CD8-positive, alpha-beta memory T cell (primary cell): ENCODE measurements at places on chromosomes 1 and 21. TPM values are rescaled to one million over a fixed set of nuclear protein-coding genes. Genes with fewer than 3 reads are reported as not detected.

DNA sequence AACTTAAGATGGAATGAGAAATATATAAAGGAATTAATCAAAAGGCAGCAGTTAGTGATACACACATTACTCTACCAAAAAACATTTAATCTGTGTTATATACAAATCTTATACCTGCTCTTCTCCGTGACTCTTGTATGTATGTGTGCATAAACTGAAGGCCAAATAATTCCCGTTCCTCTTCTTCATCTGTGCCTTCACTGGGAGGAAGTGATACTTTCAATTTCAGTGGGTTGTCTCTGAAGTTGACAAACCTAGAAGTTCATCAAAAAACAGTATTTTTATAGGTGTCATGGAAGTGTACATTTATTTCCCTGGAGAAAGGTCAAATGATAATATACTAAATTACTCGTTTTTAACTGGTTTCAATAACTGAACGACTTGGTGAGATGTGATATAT lies 19.3 kb downstream of the TRMT13 start:
- no peak overlapping the region for H3K27ac ChIP-seq
- DNase-seq, result no peak
- no peaks in the 10 kb centered on the region for H3K27me3 ChIP-seq
- no peaks in the 10 kb centered on the region for H3K36me3 ChIP-seq

GRCh38 chr21:21385404-21385803 lies 387.2 kb downstream of the NCAM2 start:
- H3K36me3 ChIP-seq, result no peaks in the 10 kb centered on the region
- no peak overlapping the region for H3K4me3 ChIP-seq
- no peaks in the 10 kb centered on the region for H3K27me3 ChIP-seq
- no peak for DNase-seq
- no peak overlapping the region for H3K27ac ChIP-seq

DNA sequence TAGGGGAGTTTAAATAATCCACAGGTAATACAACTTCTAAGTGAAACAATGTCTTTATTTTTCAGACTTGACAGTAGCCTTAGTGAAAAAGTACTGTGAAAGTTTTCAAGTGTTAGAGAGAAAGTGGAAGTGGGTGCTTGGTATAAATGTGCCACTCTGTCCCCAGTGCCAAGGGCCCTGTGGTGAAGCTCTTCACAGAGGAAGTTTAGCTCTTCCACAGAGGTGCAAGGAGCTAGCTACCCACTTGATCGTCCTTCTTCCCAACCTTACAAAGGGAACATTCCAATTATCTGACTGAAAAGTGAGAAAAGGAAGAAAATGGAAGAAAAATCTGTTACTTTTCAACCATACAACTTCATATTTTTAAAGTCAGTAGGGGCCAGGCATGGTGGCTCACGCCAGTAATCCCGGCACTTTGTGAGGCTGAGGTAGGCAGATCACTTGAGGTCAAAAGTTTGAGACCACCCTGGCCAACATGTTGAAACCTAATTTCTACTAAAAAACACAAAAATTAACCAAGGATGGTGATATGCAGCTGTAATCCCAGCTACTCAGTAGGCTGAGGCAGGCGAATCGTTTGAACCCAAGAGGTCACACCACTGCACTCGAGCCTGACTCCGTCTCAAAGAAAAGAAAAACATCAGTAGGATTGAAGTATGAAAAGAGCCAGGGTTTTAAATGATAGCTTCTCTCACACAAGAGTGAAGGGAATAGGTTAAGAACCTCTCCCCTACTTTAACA lies 41.0 kb upstream of the PTPRC start:
- peaks cover 63% of the 10 kb centered on the region for H3K4me1 ChIP-seq
- H3K27me3 ChIP-seq, result no peaks in the 10 kb centered on the region
- H3K36me3 ChIP-seq, result no peaks in the 10 kb centered on the region
- peak overlapping the region; percentile 13 for H3K27ac ChIP-seq

GRCh38 chr1:184740344-184740743 lies 14.3 kb downstream of the EDEM3 start:
- no peak overlapping the region for H3K4me3 ChIP-seq
- peaks cover 30% of the 10 kb centered on the region for H3K4me1 ChIP-seq
- peaks cover 5% of the 10 kb centered on the region for H3K36me3 ChIP-seq
- H3K27me3 ChIP-seq, result no peaks in the 10 kb centered on the region
- no peak overlapping the region for H3K27ac ChIP-seq

DNA sequence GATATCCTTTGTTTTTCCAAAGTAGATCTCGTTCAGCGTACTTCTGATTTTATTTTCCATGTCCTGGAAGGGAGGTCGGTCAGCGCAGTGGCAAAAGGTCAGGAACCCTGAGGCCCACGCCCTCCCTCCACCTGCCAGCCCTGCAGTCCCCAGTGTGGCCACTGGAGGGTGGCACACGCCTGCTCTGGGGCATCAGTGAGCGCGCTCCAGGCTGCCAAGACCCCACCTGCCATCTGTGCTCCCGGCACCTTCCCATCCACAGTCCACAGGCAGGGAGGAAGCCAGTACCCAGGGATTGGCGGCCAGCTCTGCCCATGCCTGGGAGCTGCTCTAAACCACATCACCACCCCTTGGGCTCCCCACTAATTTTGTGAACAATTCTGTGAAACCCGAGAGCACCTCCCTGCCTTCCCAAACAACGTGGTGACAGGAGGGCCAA lies 32.3 kb downstream of the SLC66A1 start:
- no peak overlapping the region for H3K4me3 ChIP-seq
- H3K27me3 ChIP-seq, result no peaks in the 10 kb centered on the region
- no peaks in the 10 kb centered on the region for H3K4me1 ChIP-seq
- peaks cover 44% of the 10 kb centered on the region for H3K36me3 ChIP-seq

GRCh38 chr1:18893120-18893519 lies 9.2 kb downstream of the ALDH4A1 start:
- H3K27me3 ChIP-seq, result no peaks in the 10 kb centered on the region
- no peaks in the 10 kb centered on the region for H3K4me1 ChIP-seq
- no peak overlapping the region for H3K4me3 ChIP-seq
- no peak for DNase-seq
- no peaks in the 10 kb centered on the region for H3K36me3 ChIP-seq

DNA sequence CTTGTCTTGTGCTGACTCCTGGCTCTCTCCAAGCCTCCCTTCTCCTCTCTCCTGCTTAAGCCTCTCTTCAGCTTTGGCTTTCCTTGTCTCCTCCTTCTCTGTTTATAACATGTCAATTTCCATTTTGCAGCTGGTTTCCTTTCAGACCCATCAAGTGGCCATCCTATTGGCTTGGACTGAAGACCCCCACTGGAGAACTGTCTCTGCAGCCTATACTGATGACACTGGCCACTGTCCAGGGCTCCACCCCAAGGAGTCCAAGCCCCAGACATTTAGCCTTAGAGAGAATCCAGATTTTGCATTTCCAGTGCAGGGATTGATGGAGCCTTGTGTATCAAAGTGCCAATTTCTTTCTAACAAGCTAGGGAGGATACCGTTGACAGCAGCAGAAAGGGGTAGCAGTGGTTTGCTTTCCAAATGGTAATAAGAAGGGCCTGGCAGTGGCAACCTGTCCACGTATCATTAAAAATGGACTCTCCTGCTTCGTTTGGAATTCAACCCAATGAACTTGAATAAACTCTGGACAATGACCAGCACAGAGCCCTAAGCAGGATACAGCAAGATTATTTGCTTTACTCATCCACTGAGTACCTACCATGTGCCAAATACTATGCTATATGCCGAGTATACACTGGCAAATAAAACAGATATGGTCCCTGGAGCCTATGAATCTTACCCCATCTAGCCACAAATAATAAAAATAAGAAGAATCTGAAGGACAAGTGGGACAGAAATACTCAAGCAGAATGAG lies 6.5 kb downstream of the OVAAL start:
- DNase-seq, result no peak
- H3K36me3 ChIP-seq, result no peaks in the 10 kb centered on the region
- no peaks in the 10 kb centered on the region for H3K27me3 ChIP-seq
- no peaks in the 10 kb centered on the region for H3K4me1 ChIP-seq
- no peak overlapping the region for H3K4me3 ChIP-seq
- no peak overlapping the region for H3K27ac ChIP-seq

DNA sequence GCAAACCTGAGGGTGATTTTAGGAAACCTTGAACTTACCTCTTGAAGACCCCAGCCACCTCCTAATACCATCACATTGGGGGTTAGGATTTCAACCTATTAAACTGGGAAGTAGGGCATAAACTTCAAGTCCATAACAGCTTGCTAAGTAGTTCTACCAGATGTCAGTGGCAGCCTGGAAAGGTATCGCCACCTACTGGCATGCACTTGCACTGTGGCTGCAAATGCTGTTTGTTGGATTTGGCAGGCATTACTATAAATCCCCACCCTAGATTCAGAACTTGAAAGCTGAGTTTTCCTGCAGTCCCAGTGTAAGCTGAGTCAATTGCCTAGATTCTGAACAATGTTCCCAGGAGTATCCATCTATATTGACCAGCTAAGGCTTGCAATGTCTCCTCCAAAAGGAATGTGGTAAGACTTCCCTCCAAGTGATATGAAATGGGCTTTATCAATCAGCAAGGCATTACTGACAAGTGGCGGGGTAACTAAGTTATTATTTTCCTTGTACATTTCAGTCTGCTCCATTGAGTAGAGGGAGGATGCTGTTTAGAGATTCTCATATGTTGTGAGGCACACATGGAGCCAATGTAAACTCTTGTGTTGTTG lies 474.5 kb downstream of the PTPRC start:
- DNase-seq, result peak; percentile 45
- no peaks in the 10 kb centered on the region for H3K4me1 ChIP-seq
- no peak overlapping the region for H3K27ac ChIP-seq
- H3K27me3 ChIP-seq, result no peaks in the 10 kb centered on the region
- H3K4me3 ChIP-seq, result no peak overlapping the region

DNA sequence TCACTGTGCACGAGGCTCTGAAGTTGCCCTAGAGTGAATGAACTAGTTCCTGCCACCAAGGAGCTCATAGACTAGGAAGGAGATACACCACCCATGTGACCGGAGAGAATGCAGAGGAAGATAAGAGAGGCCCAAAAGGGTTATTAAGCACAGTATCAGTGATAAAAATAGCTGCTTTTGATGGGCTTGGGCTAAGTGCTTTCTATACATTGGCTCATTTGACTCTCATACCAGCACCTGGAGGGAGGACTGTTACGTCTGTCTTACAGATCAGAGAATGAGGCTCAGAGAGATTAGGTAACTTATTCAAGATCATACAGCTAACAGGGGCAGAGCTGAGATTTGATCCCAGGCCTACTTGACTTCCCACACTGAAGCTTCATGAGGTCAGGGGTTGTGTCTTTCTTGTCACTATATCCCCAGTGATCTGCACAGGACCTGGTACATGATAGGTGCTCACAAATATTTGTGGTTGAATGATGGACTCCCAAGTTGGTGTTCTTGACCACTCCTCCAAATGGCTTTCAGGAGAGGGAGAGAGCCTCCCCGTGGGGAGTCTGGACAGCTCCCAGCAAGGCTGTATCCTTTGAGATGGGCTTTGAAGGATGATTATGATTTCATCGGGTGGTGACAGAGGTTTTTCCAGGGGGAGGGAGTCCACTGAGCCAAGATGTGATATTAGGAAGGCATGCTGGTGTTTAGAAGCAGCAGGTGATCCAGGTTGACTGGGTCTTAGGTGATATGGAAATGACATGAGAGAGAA lies 14.4 kb downstream of the PPFIA4 start:
- no peak overlapping the region for H3K27ac ChIP-seq
- no peak for DNase-seq
- H3K36me3 ChIP-seq, result no peaks in the 10 kb centered on the region
- no peak overlapping the region for H3K4me3 ChIP-seq
- H3K4me1 ChIP-seq, result no peaks in the 10 kb centered on the region
- H3K27me3 ChIP-seq, result no peaks in the 10 kb centered on the region

GRCh38 chr1:12075195-12076114 lies 12.4 kb downstream of the TNFRSF8 start:
- H3K27me3 ChIP-seq, result no peaks in the 10 kb centered on the region
- no peak for DNase-seq
- no peaks in the 10 kb centered on the region for H3K4me1 ChIP-seq
- no peak overlapping the region for H3K4me3 ChIP-seq

GRCh38 chr1:110218739-110219138 lies 8.6 kb downstream of the KCNC4 start:
- H3K4me1 ChIP-seq, result no peaks in the 10 kb centered on the region
- H3K36me3 ChIP-seq, result no peaks in the 10 kb centered on the region
- no peaks in the 10 kb centered on the region for H3K27me3 ChIP-seq
- no peak overlapping the region for H3K27ac ChIP-seq
- H3K4me3 ChIP-seq, result no peak overlapping the region

GRCh38 chr1:173420330-173420806 lies 56.8 kb upstream of the PRDX6 start:
- no peak overlapping the region for H3K27ac ChIP-seq
- no peaks in the 10 kb centered on the region for H3K4me1 ChIP-seq
- no peaks in the 10 kb centered on the region for H3K27me3 ChIP-seq
- peaks cover 8% of the 10 kb centered on the region for H3K36me3 ChIP-seq
- peak; percentile 64 for DNase-seq

- no peak overlapping the region for H3K27ac ChIP-seq
- no peaks in the 10 kb centered on the region for H3K27me3 ChIP-seq
- H3K36me3 ChIP-seq, result peaks cover 31% of the 10 kb centered on the region
- no peak overlapping the region for H3K4me3 ChIP-seq
These were observed 32.5 kb downstream of the MTF2 start for GRCh38 chr1:93111561-93111960.

DNA sequence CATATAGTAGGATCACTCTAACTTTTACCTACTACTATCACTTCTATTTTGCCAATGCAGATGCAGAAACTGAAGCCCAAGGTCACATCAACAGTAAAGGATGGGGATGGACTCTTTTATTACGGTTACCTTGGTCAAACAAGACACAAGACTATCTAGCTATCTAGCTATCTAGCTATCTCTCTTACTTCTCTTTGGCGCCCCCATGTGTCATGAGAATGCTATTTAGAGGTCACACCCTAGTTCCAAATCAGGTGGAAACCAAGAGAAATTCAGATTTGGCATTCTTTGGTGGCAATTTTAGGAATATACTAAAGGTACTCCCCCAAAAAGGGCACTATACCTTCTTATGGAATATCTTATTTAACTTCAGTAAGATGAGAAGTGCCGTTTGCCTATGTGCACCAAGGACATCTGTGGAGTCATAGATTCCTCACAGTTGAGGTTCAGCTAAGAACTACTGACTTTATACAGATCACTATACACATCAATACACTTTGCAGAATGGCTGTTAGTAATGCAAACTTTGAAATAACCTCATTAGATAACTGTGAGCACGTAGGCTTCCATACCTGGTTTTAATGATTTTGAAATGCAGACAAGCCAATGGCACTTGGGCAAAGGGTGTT lies 6.7 kb downstream of the ZNF648 start:
- no peaks in the 10 kb centered on the region for H3K4me1 ChIP-seq
- no peaks in the 10 kb centered on the region for H3K27me3 ChIP-seq
- DNase-seq, result peak; percentile 38

The TFF2 gene
- not detected for polyA plus RNA-seq

The PLPP3 gene
- polyA plus RNA-seq, result not detected
